Activated naive CD4-positive, alpha-beta T cell treated with anti-CD3 and anti-CD28 coated beads for 36 hours (primary cell): ENCODE measurements at places on chromosomes 12 and 14. TPM values are rescaled to one million over a fixed set of nuclear protein-coding genes. Genes with fewer than 3 reads are reported as not detected.

The HCFC2 gene
- total RNA-seq: 7.4 TPM

The KRT86 gene
- 0.15 TPM for total RNA-seq

The SPRYD3 gene
- total RNA-seq: 20.1 TPM

The MYH6 gene
- total RNA-seq: not detected

The B4GALNT1 gene
- total RNA-seq: 1.8 TPM

The PLBD1 gene
- total RNA-seq: not detected

The IL23A gene
- total RNA-seq: 9.0 TPM

The PRICKLE1 gene
- not detected for total RNA-seq

The NUP107 gene
- total RNA-seq: 126 TPM

The SOX5 gene
- total RNA-seq: 0.41 TPM

The CLEC4C gene
- not detected for total RNA-seq

The LRTM2 gene
- total RNA-seq: not detected

The CMA1 gene
- 2.1 TPM for total RNA-seq

The CIROP gene
- not detected for total RNA-seq

The SLC6A15 gene
- 0.30 TPM for total RNA-seq

The KRT82 gene
- total RNA-seq: not detected

The TAS2R9 gene
- total RNA-seq: not detected

The RESF1 gene
- 73.5 TPM for total RNA-seq
